ENCODE measurements at places on chromosomes 3 and 15.

- DNase-seq, result no peak
Measured at GRCh38 chr3:143078883-143079282, 40.7 kb upstream of the CHST2 start.

DNA sequence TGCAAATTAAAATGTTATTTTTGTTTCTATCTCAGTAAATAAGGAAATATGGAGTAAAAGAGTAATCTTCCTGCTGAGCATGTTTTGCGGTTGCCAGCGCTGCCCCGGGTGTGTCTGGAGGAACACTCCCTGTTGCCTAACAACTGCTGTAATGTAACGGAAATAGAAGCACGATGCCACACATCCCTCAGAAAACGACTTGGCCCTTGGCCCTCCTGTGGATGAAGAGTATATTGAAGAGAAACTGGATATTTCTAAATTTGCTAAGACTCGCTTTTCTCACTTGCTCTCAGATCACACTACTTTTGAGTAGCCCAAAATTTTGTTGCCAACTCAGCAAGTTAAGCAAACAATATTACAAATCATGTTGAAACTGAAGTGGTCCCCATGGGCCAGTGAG is 18.9 kb downstream of the CX3CR1 start:
- DNase-seq, result peak; percentile 55

DNA sequence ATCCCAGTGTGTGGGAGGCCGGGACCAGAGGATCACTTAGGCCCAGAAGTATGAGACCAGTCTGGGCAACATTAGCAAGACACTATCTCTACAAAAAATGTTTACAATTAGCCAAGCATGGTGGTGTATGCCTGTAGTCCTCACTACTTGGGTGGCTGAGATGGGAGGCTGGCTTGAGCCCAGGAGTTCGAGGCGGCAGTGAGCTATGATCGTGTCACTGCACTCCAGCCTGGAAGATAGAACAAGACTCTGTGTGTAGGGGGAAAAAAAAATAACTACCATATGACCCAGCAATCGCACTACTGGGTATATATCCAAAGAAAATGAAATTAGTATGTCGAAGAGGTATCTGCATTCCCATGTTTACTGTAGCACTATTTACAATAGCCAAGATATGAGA is 22.6 kb downstream of the RYK start:
- DNase-seq, result no peak

DNA sequence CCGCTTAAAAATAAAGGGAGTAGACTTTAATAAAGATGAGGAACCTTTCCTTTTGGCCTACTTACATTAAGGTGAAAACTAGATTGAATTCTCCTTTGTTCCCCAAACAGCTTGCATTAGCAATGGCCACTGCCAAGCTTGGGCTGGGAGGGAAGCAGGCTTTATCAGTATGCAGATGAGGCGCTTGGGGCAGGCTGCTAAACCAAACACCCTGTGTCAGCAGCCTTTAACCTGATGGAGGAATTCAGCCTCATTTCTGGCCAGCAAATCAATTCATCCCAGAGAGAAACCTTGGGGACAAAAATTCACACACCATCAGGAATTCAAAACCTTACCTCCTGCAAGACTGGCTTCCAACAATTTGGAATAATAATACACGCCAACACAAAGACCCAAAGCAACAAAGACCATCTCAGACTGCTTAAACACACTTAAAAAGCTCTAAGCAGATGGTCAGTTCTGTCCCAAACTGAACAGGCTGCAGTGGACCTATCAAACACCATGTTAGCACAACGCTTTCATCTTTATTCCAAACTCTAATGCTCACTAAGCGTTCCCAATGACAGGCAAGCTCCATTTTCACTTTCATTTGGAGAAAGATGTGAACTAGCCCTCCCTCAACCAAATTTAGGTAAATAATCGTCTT is 255.1 kb upstream of the CMC1 start:
- no peak for DNase-seq

GRCh38 chr15:90145259-90145658 is 43.0 kb upstream of the IDH2 start:
- DNase-seq, result no peak
